Stromal cell of bone marrow (primary cell): ENCODE measurements at places on chromosomes 5 and 9.
A peak's percentile ranks its signal among the peaks of the same experiment; 100 is the strongest.

DNA sequence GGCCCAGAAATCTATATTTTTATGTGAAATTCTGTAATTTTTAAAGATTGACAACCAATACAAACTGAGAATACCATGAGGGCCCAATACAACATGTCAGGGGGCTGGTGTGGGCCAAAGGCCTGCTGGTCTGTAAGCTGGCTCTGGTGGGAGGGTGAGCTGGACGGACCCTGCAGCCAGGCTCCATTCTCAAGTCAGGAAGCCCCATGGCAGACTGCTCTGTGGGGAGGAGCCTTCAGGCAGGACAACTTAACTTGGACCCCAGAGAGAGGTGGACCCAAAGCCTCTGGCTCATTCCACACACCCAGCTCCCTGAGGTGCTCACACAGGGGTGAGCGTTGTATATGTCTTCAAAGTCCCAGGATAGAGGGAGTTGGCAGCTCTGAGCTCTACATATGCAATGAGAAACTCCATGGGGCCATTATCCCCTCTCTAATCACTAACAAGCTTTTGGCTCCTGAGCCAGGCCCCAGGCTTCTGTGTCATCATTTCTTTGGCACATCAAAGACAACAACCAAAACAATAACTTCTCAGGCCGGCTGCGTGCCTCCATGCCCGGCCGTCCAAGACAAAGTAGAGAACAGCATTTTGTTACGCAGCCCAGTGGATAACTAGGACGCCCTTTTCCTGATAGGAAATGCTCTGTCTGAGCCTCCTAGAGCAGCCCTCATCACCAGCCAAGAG is 6.4 kb downstream of the SEPTIN8 start:
- no peak for DNase-seq

DNA sequence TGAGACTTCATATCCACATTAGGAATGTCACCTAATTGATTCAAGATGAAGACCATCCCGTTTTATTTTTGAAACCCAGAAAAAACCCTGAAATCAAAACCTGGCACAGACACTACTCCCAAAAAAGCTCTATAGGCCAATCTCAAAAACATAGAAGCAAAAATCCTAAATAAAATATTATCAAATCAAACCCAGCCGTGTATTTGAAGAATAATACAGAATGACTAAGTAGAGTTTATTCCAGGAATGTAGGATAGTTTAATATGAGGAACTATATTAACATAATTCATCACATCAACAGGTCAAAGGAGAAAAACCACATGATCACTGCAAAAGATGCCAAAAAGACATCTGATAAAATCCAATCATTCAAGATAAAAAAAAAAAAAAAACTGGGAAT is 167.1 kb downstream of the ACTL7B start:
- no peak for DNase-seq

- DNase-seq, result no peak
Measured at GRCh38 chr5:153476767-153477166, 13.7 kb upstream of the GRIA1 start.

- DNase-seq, result no peak
Measured at GRCh38 chr5:60639544-60639943, 60.4 kb downstream of the DEPDC1B start.

- no peak for DNase-seq
Measured at GRCh38 chr5:128528637-128529255, 9.3 kb downstream of the FBN2 start.

DNA sequence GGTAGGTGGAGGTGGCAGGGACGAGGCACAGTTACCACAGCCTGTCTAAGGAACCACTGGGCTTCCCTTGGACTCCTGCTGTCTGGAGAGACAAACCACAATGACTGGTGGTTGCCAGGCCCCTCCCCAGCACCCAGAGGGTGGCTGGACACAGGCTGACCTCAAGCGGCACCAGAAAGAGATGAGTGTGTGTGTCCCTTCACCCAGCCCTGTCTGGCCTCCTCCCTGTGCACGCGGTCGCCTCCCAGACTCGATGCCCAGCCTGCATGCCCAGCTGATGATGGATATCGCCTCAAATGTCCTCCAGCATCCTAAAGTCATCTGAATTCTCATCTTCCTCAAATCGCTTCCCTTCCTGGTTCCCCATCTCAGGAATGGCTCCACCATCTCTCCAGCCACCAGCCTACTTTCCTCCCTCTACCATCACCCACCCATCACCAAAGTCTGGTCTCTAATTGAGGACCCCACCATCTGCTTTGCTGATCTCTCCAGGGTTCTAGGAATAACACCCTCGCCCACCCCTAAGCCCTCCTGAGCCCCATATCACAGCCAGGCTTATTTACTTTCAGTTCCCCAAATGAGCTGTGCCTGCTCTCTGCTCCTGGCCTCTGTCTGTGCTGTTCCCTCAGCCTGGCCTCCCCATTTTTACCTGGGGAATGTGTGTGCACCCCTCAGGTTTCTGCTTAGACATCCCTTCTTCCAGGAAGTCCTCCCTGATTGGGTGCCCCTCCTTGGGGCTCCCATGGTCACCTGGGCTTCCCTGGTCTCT is 52.5 kb upstream of the GGTA1 start:
- no peak for DNase-seq

- DNase-seq, result peak; percentile 86
Measured at GRCh38 chr9:2655411-2655901, 33.9 kb downstream of the VLDLR start.
